ENCODE measurements at places on chromosomes 5 and 9.

- DNase-seq: peak; percentile 30
Measured at GRCh38 chr5:58184910-58185309, 275.0 kb downstream of the PLK2 start.

GRCh38 chr5:93924628-93925027 is 183.2 kb upstream of the POU5F2 start:
- peak; percentile 11 for DNase-seq

- no peak for DNase-seq
Measured at GRCh38 chr9:136218271-136218670, 13.3 kb upstream of the LHX3 start.

DNA sequence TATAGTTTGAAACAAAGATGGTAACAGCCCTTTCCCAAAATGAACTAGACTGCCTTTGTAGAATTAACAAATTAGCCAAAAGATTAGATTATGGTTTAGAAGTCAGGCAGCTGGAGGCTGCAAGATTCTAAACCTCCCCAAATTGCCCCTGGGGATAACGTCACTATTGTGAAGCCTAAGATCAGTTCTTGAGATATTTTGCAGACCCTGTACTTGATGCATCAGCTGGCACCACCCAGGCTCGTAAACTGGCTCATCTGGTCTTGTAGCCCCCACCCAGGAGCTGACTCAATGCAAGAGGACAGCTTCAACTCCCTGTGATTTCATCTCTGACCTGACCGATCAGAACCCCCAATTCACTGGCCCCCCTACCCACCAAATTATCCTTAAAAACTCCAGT is 4.2 kb upstream of the SOWAHA start:
- DNase-seq: no peak

GRCh38 chr5:112779531-112779930 is 41.8 kb downstream of the APC start:
- peak; percentile 88 for DNase-seq

- DNase-seq: no peak
Measured at GRCh38 chr5:137828180-137828579, 39.5 kb upstream of the MYOT start.

- no peak for DNase-seq
Measured at GRCh38 chr9:76218117-76218885, 175.9 kb downstream of the RFK start.

DNA sequence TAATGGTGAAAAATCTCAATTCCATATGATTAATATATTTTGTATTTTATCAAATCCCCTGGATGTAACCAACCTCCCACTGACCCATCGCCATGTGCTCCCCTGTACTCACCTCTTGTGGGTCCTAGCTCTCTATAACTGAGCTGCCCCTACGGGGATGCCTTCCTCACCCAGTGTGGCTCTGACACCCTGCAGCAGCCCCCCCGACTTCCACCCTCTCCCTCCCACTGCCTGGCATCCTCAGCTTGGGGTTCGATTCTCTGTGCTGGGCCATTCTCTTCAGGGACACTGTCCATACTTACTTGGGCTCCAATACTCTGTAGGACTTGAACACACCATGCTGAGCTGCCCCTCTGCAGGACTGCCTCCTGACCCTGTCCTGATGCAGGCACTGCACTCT is 87.1 kb downstream of the PJA2 start:
- DNase-seq: no peak
